ENCODE measurements at places on chromosomes 2 and 18.

- DNase-seq: no peak
Observed at GRCh38 chr18:9417073-9417851, 58.1 kb upstream of the RALBP1 start.

DNA sequence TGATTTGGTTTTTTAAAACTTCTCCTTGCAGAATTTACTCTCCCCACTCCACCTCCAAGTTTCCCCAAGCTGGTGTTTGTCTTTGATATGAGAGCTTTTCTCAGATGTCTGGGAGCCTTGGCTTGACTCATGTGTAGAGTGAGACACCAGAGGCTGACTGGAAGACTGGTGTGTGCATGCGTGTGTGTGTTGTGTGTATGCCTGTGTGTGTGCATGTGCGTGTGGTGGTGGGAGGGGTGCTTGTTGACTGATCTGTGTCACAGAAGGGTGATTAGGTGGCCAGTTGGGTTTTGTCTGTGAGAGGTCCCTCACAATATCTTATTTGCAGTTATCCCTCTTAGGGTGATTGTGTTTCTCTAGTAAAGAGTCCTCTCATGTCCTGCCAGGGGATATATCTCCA lies 50.5 kb upstream of the HPCAL1 start:
- DNase-seq: no peak

GRCh38 chr2:210389856-210390255 lies 74.9 kb upstream of the MYL1 start:
- no peak for DNase-seq

GRCh38 chr2:158969162-158969714 lies 798 bp downstream of the TANC1 start:
- no peak for DNase-seq

DNA sequence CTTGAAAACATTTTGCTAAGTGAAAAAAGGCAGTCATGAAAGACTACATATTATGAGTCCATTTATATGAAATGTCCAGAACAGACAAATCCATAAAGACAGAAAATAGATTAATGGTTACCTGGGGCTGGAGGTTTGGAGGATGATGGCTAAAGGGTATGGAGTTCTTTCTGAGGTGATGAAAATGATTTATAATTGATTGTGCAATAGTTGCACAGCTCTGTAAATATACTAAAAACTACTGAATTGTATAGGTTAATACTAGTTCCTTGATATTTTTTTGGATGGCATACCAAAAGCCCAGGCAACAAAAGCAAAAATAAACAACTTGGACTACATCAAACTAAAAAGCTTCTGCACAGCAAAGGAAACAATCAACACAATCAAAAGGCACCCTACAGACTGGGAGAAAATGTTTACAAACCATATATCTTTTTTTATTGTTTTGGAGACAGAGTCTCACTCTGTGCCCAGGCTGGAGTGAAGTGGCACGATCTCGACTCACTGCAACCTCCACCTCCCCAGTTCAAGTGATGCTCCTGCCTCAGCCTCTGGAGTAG lies 21.5 kb downstream of the SOS1 start:
- no peak for DNase-seq

DNA sequence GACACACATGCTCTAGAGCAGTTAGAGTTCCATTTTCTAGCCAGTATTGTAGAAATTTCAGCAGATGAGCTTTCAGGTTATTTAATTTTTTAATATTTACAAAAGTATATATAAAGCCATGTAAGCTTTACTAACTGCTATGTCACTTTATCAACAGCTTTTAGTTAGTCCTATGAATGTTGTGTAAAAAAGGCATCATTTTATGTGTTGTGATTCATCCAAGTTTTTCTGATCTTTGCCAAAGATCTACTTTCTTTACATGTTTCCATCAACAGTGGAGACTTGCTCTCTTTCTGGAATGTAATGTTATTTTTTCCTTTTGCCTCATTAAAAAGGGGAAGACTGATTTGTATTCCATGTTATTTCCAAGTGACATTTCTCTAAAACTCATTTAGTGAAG lies 125.2 kb upstream of the TFPI start:
- DNase-seq: no peak

DNA sequence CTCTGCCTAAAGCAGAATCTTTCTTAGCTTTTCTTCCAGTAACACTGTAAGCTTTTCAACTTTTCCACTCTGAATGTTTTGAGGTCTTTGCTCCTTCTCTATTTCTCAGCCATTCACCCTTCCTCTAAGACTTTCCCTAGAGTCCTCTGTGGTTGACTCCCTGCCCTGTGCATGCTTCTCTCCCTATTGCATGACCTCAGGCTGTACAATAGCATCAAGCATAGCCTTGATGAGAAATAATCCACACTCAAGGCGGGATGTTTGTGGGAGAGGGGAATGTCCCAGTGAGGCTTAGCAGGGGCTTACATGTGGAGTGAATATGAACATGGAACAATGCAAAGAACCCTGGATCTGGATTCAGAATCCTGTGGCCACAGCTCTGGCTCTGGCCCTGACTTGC lies 48.4 kb upstream of the IGFBP5 start:
- no peak for DNase-seq

DNA sequence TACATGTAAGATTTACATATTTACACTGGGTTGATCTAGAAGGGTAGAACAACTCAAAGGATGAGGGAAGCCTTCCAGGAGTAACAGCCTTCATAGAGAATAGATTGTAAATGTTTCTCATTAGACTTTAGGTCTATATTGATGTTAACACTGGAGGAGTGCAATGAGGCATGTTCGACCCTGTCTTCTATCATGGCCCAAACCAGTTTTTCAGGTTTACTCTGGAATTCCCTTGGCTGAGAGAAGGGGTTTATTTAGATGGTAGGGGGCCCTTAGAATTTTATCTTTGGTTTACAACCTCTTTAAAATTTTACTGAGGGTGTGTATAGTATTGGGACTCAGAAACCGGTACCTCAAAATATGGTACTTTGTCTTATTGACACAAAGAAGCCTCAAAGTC lies 634.9 kb upstream of the PIK3C3 start:
- peak; percentile 24 for DNase-seq

GRCh38 chr2:203900253-203900652 lies 32.7 kb downstream of the CTLA4 start:
- no peak for DNase-seq

DNA sequence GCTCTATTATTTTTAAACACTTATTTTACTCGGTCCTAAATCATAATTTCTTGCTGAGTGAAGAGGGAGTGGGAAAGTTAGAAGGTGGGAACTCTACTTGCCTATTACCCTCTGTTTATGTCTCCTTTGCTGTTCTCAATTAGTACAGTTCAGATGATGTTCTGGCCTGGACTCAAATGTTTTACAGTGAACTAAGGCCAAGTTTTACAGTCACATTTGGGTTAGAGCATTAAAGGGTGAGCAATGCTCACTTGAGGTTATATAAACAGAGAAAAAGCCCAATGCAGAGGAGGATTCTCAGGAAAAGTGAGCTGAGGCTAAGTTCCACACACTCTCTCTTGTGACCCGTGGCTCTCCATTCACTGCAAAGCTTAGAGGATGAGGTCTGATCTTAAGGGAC lies 52.4 kb downstream of the ITSN2 start:
- DNase-seq: no peak

DNA sequence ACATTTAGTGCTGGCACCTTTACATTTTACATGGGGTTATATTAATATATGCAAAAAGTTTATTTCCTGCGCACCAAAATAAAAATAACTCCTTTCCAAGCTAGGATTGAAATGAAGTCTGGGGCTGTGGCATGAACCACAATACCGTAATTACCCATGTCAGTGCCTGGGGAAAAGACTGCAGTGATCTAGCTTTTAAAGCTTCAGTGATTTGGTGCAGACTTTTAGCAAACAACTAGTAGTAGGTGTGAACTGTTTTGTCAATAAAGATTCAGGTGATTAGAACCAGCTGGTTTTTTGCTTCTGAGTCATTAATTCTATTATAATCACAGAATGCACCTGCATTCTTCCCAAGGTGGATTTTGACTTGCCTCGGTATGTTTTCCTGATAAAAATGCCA lies 21.2 kb downstream of the EFEMP1 start:
- no peak for DNase-seq

- DNase-seq: no peak
Observed at GRCh38 chr2:30680121-30680520, 127.1 kb downstream of the CAPN13 start.
